Calu3 (cell line): ENCODE measurements at places on chromosomes 7 and 10. TPM values are rescaled to one million over a fixed set of nuclear protein-coding genes. Genes with fewer than 3 reads are reported as not detected.

DNA sequence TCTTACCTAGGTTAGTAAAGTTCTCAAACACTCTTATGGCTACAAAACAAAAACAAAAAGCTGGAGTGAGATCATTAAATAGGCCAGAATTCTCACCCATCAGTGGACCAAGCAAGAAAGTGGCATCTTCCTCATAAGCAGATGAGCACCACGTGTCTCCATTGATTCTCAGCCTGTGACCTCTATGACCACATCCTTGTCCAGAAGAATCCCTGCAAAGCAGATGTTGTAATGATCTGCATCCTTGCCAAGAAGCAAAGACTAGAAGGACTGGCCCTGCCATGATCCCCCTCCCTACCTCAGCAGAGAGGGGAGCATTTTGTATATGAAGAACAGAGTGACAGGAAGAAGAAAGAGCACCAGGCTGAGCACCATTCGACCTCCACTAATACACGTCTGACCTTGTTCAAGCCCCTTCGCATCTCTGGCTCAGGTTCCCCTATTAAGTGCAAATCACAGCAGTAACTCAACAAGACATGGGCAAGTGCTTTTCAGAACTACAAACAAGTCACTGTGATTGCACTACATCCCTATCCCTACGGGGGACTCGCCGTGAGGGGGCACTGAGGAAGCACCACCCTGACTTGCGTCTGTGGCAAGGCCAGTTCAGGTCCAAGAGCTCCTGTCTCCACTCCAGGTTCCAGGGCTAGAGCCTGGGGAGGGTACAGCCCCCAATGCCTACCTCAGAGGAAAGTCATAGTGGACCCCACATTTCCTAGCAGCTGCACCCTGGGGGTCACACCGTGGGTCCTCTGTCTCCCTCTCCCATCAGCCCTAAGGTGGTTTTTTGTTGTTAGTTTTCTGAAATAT is 22.2 kb upstream of the RASSF4 start:
- H3K4me1 ChIP-seq = peaks cover 17% of the 10 kb centered on the region
- no peaks in the 10 kb centered on the region for H3K27me3 ChIP-seq
- no peak overlapping the region for H3K4me3 ChIP-seq

- H3K4me1 ChIP-seq = no peaks in the 10 kb centered on the region
- H3K27me3 ChIP-seq = no peaks in the 10 kb centered on the region
- no peaks in the 10 kb centered on the region for H3K36me3 ChIP-seq
- no peak overlapping the region for H3K4me3 ChIP-seq
- H3K27ac ChIP-seq = no peak overlapping the region
Observed at GRCh38 chr7:83469076-83469475, 179.9 kb downstream of the SEMA3E start.

DNA sequence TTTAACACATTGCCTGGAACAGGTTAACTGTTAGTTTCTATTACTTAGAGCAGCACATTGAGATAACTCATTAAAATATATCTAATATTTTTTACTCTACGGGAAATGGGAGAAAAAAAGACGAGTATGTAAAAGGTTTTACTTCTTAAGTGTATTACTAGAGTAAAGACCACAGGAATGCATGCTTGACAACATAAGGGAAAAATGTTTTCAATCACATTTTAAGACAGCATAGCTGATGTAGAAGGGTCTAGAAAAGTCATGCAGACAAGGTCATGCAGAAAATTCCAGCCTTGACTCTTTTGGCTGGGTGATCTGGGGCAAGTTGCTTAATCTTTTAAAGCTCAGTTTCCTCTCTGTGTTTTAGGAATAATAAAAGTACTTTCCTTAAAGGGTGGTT is 806.2 kb downstream of the CNTNAP2 start:
- no peaks in the 10 kb centered on the region for H3K36me3 ChIP-seq
- no peak overlapping the region for H3K27ac ChIP-seq

DNA sequence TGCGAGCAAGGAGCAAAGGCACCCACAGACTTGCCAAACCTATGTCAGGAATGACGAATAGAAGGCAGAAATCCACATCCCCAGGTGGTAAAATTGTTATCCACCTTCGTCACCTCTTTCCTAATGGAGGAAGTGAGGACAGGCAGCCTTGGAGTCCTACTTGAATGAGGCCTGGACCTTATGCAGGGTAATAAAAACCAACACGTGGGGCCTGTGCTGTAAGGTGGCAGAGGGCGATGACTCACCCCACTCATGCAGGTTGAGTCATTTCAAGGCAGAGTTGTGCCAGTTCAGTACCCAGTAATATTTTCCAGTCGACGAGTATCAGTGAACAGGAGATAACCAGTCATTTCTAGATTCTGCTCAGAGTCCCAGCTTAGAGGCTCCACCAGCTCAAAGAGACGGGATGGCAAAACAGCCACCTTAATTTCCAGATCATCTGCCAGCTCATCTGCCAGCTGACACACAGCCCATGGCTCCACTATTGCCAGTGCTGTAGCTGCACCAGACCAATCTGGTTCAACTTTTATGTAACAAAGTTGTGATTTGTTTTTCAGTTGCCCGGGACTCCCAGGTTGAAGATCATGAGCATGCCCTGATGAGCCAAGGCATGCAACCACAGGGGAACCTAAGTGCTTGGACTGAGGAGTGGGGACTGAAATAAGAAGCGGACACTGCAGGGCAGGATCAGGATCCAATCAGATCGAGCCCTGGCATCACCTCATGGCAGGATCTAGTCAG is 176.2 kb upstream of the ITGB1 start:
- H3K36me3 ChIP-seq = peaks cover 35% of the 10 kb centered on the region
- H3K27ac ChIP-seq = peak overlapping the region; percentile 100
- peaks cover 67% of the 10 kb centered on the region for H3K4me1 ChIP-seq
- DNase-seq = peak; percentile 91
- H3K4me3 ChIP-seq = peak overlapping the region; percentile 28

GRCh38 chr10:34275626-34276130 is 539.4 kb downstream of the PARD3 start:
- peaks cover 5% of the 10 kb centered on the region for H3K4me1 ChIP-seq
- H3K27me3 ChIP-seq = no peaks in the 10 kb centered on the region
- DNase-seq = no peak
- no peak overlapping the region for H3K27ac ChIP-seq
- no peaks in the 10 kb centered on the region for H3K36me3 ChIP-seq

GRCh38 chr10:60809157-60809556 is 30.9 kb downstream of the CDK1 start:
- H3K27me3 ChIP-seq = no peaks in the 10 kb centered on the region
- DNase-seq = no peak
- no peak overlapping the region for H3K4me3 ChIP-seq
- H3K27ac ChIP-seq = no peak overlapping the region

Gene C10orf62
- 1.5 and 1.7 TPM in 2 replicates for total RNA-seq

Gene C7orf57
- total RNA-seq = 0.24 and 0.33 TPM in 2 replicates

DNA sequence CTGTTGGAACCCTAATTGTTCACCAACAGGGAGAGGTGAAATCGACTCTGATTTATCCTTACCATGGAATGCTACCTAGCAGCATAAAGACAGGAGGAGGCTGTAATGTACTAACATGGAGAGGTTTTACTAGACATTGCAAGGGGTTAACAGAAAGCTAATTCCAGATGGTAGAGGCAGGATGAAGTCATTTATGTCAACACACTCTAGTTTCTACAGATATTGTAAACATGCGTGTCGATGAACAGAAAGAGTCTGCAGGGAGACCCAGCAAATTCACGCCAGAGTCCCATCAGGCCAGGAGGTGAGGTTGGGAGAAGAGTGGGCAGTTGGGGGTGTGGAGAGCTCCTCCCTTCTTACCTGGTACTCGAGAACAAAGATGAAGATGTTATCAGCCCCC is 7.0 kb downstream of the NPC1L1 start:
- no peak overlapping the region for H3K4me3 ChIP-seq
- no peak for DNase-seq
- no peaks in the 10 kb centered on the region for H3K27me3 ChIP-seq
- peaks cover 59% of the 10 kb centered on the region for H3K36me3 ChIP-seq

DNA sequence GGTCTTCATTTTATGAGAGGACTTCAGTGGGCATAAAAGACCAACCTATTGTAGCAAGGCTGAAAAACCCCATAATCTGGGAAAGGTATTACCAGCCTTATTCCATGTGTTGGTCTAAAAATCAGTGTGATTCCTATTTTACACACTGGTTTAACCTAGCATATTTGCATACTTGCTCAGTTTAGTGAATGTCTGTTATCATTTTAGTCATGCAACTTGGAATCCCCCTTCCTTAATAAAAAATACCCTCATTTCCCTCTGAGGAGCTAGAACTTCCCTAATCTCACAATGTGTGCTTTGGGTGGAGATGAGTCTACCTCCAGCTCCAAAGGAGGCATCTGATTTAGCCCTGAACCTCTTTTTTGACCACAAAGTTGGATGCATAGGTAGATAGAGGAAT is 312.8 kb upstream of the SORCS1 start:
- DNase-seq = no peak
- H3K27ac ChIP-seq = no peak overlapping the region
- no peaks in the 10 kb centered on the region for H3K36me3 ChIP-seq
- H3K27me3 ChIP-seq = no peaks in the 10 kb centered on the region
- H3K4me1 ChIP-seq = no peaks in the 10 kb centered on the region

GRCh38 chr7:141397236-141398163 is 153.7 kb upstream of the AGK start:
- H3K4me1 ChIP-seq = no peaks in the 10 kb centered on the region
- no peaks in the 10 kb centered on the region for H3K36me3 ChIP-seq
- no peak overlapping the region for H3K4me3 ChIP-seq
- H3K27me3 ChIP-seq = no peaks in the 10 kb centered on the region
- DNase-seq = no peak

Gene SRRM3
- total RNA-seq = 0.21 TPM in 1 of 2 replicates, not detected in the other

DNA sequence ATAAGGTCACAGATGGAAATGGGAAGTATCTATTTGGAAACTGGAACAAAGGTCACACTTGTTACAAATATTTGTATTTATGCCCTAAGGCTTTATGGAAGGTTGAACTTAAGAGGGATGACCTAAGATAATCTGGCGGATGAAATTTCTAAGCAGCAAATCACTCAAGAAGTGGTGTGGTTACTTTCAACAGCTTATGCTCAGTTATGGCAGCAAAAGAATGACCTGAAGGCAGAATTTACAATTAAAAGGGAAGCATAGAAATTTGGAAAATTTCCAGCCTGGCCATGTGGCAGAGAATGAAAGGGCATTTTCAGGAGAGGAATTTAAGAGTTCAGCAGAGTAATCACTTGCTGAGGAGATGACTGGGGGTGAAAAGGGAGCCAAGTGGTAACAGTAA is 95.8 kb upstream of the TNS3 start:
- H3K4me3 ChIP-seq = no peak overlapping the region
- H3K27ac ChIP-seq = no peak overlapping the region
- no peaks in the 10 kb centered on the region for H3K27me3 ChIP-seq
- H3K36me3 ChIP-seq = peaks cover 7% of the 10 kb centered on the region
- no peak for DNase-seq

- H3K36me3 ChIP-seq = no peaks in the 10 kb centered on the region
- no peak for DNase-seq
- no peaks in the 10 kb centered on the region for H3K27me3 ChIP-seq
- no peak overlapping the region for H3K4me3 ChIP-seq
Observed at GRCh38 chr7:28643584-28644340, 231.4 kb downstream of the CREB5 start.
